Fibroblast of upper back skin (primary cell): ENCODE measurements at places on chromosomes 7 and 10.
A peak's percentile ranks its signal among the peaks of the same experiment; 100 is the strongest.

DNA sequence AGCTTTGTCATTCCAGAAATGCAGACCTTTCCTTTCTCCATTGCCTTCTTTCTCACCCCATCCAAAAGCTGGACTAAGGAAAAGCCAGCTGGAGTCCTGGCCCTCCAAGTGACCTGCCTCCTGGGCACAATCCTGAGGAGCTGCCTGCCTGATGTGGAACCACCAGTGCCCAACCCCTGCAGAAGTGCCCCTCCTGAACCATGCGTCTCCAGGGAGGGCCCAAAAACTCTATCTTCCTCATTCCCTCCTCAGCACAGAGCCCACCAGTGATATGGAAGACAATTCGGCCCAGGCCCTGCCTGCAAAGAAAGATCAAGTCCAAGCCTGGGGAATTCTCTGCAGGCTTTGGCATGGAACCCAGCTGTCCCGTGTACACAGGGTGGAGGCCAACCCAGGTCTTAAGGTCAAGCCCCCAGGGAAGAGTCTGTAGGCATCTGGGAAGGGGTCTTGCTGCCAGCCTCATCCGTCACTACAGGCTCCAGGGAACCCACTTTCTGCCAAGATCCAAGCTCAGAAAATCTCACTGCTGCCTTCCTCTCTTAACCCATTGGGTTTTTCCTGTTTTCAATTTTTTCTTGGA is 3.5 kb upstream of the GRID1 start:
- DNase-seq = no peak

DNA sequence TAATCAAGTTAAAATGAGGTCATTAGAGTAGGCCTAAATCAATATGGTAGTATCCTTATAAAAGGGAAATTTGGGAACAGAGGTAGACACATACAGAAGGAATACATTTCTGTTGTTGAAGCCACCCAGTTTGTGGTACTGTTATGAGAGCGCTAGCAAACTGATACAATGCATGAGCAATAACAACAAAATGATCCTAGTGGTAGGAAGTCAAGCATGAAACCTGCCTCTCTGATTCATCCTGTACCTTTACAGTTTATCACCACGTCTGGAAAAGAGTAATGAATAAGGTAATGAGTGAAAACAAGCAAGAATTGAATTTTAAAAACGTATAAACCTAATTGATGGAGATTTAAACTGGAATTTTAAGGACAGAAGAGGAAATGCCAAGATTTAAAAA is 217.2 kb downstream of the PCLO start:
- DNase-seq = no peak

GRCh38 chr10:32190890-32191491 is 134.8 kb upstream of the KIF5B start:
- DNase-seq = peak; percentile 31

DNA sequence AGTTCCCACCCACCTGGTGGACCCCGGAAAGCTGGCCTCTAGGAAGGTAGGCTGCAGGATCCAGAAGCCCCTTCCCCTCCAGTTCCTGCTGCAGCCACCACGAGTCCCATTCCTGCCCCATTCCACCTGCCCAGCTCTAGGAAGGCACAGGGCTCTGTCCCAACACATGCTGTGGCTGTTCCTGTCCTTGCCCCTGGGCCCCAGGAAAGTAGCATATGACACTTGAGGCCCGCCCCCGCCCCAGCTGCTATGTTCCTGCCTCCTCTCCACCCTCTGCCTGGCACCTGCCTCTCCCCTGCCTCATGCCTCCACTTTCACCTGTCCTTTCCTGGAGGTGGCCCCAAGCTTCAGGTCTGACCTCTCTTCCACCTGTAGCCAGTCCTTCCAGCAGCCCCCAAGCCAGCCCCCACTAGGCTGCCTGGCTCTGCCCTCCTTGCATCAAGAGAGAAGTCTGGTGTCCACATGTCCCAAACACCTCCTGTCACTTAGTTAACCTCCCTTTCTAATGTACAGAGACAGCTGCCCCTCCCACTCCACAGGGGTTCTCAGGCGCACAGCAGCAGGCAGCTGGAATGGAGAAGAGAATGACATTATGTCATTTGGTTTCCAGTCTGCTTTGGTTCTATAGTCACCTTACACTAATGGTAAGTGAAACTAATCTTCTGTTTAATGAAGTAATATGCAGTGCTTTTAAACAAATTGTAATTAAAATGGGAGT is 22.7 kb downstream of the YKT6 start:
- DNase-seq = no peak

- DNase-seq = peak; percentile 34
Measured at GRCh38 chr7:132709971-132710567, 133.8 kb upstream of the PLXNA4 start.
